ENCODE measurements at places on chromosomes 16 and 17. TPM values are rescaled to one million over a fixed set of nuclear protein-coding genes. Genes with fewer than 3 reads are reported as not detected.

DNA sequence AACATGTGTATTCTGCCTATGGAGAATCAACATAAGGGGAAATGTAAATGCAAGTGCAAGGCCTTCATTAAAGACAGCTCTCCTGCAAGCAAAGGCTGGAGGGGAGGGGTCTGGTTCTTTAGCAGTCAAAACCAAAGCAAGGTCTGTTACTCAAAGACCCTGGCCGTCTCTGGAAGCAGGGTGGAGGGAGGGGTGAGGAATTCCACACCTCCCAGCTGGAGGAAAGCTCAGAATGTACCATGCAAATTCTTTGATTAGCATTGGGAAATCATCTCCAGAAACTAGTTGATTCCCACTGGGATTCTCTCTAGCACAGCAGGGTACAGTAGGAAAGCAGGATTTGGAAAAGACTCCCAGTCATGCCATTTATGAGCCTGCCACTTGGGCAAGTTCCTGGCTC, 77.3 kb upstream of the ASIC2 start:
- no peak for DNase-seq

- peak; percentile 91 for DNase-seq
Measured at GRCh38 chr16:49281843-49282642, 405 bp upstream of the CBLN1 start.

DNA sequence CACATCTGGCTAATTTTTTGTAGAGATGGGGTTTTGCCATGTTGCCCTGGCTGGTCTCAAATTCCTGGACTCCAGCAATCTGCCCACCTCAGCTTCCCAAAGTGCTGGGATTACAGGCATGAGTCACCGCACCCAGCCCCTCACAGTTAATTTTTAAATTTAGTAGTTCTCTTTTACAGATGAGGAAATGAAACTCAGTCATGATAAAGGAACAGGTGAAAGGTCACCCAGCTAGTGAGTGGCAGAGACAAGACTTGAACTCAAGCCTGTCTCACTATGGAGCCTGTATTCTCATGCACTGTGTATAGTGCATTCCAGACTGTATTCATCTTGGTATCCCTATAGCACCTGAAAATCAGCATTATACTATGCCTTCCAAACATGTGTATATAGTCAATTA, 77.1 kb upstream of the WSB1 start:
- no peak for DNase-seq

DNA sequence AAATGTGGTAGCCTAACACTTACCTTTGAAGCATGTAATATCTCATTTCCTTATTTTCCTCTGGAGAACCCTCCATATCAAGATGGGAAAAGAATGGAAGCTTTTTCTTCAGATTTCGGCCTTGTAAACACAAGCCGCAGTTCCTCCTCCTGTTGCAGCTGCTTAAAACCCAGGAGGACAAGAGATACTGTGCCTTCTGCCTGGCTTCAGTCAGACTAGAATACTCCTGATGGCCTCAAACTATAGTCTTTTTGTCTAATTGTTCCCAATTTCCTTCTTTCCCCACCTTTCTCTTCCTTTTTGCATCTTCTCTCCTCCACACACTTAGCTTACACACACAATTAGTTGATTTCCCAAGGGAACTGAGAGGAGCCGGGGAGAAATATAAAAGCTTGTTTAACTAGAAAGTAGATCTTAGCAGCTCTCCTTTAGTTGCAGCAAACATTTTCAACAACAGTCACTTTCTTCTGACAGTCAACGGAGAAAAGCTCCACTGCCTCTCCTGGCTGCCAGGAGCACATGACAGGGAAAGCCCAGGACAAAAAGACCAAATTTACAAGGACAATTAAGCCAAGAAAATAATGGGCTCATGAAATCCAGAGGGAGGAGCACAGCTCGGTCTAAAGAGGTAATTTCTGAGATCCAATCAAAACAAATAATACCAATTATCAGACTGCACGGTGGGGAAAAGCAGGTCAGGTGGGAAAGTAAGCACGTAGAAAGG, 76.4 kb upstream of the C17orf78 start:
- DNase-seq: no peak

- DNase-seq: peak; percentile 58
Measured at GRCh38 chr17:10197721-10198508, 491 bp downstream of the GAS7 start.

DNA sequence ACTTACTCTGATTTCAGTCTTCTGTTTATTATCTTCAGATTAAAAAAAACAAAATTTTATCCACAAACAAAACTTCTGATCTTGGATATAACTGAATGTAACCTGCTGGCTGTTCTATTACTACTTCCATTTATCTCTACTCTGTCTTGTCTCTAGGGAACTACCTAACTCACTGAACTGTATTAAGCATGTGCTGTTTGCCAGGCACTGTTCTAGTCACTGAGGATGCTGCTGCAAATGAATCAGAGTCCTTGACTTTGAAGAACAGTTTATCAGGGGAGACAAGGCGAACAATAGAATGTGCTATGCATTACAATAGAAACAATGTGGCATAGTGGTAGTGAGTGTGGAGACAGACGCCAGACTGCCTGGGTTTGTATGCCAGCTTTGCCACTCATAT, 2.3 kb upstream of the ANKRD40 start:
- no peak for DNase-seq

- no peak for DNase-seq
Measured at GRCh38 chr17:32100971-32101631, 41.2 kb upstream of the RHOT1 start.

- peak; percentile 61 for DNase-seq
Measured at GRCh38 chr17:40363111-40363827, 1.3 kb downstream of the GJD3 start.

The SLC13A2 gene
- not detected for total RNA-seq

The KRTAP4-1 gene
- not detected for total RNA-seq

The YPEL2 gene
- total RNA-seq: 38.9 TPM

The MFSD6L gene
- not detected for total RNA-seq

The VAMP2 gene
- total RNA-seq: 62.3 TPM
